ENCODE measurements at places on chromosomes 13 and 19. TPM values are rescaled to one million over a fixed set of nuclear protein-coding genes. Genes with fewer than 3 reads are reported as not detected.

DNA sequence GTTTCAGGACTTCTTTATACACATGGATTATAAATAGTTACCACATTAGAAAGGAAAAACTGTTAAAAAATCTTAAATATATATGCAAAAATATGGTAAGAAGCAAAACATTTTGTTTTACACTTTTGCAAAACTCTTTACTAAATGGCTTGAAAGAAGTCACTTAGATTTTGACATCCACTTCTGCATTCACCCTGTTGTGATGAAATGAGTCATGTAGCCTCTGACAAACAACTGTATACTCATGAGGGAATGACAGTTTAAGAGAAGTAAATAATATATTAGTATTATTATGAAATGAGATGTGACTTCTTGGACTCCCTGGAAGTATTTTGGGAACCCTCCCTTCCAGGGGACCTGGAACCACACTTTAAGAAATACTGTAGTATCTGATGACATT, 275.6 kb downstream of the DACH1 start:
- DNase-seq, result no peak

DNA sequence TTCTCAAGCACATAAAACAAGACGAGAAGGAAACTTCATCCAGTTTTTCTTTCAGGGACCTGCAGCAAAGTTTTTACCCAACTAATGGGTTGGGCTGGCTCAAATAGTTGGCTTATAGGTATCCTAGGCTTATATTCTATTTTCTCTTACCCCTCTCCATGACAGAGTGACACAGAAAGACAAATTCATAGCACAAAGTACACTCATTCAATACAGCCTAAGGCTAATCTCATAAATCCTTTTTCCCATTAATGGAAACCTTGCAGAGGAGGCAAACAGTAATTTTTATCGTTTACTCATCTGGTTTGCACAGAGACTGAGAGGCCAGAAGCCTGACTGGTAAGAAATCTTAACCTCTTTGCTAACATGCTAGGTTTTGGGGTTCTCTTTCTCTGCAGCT, 1589.9 kb downstream of the SLITRK1 start:
- no peak for DNase-seq

ZNF599 gene
- 3.8 TPM for total RNA-seq

- no peak for DNase-seq
Observed at GRCh38 chr13:86559901-86560300, 760.7 kb upstream of the SLITRK6 start.

SLITRK1 gene
- total RNA-seq, result 0.30 TPM

FBXO46 gene
- 5.6 TPM for total RNA-seq

GRCh38 chr13:26423629-26424028, 133.9 kb upstream of the WASF3 start:
- peak; percentile 6 for DNase-seq

CAPN12 gene
- total RNA-seq, result 6.0 TPM

- DNase-seq, result no peak
Observed at GRCh38 chr13:56201834-56202233, 938.9 kb upstream of the PRR20A start.

- DNase-seq, result no peak
Observed at GRCh38 chr19:45821570-45821969, 6.5 kb upstream of the RSPH6A start.

ZNF431 gene
- 16.1 TPM for total RNA-seq

IL11 gene
- total RNA-seq, result 0.30 TPM

- no peak for DNase-seq
Observed at GRCh38 chr19:38265213-38265861, 964 bp downstream of the SPINT2 start.

- no peak for DNase-seq
Observed at GRCh38 chr13:26660185-26660584, 100.4 kb downstream of the GPR12 start.

SHANK1 gene
- 2.9 TPM for total RNA-seq

GRCh38 chr19:16589917-16590316, 17.7 kb upstream of the SLC35E1 start:
- no peak for DNase-seq

GRCh38 chr13:113408562-113408961, 44.6 kb upstream of the GRTP1 start:
- no peak for DNase-seq

GRCh38 chr19:9650345-9650744, 24.6 kb downstream of the ZNF562 start:
- no peak for DNase-seq

ZNF575 gene
- 0.79 TPM for total RNA-seq

DNA sequence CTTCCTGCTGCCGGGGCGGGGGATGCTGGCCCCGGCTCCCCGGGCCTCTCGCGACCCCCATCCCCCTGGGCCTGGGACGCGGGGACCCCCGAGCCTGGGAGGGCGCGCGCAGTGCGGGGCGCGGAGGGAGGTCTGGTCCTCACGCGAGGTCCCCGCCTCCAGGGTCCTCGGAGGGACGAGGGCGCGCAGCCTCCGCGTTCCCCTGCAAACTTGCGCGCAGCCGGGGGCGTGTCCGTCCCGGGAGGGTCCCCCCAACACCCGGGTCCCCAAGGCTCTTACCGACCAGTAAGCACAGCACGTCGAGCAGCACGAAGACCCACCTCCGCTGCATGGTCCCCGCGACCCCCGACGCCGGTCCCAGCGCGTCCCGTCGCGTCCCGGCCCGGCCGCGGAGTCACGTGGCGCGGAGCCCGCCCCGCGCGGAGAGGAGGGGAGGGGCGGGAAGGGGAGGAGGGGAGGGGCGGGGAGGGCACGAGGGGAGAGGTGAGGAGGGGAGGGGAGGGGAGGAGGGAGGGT, at the start of gene PLPP2:
Gene PLPP2, minus strand, starts transcription at position 398 of the 516 bp plus-strand sequence. Its CDS starts 67 bp downstream, at position 331.
- no peak for DNase-seq

DNA sequence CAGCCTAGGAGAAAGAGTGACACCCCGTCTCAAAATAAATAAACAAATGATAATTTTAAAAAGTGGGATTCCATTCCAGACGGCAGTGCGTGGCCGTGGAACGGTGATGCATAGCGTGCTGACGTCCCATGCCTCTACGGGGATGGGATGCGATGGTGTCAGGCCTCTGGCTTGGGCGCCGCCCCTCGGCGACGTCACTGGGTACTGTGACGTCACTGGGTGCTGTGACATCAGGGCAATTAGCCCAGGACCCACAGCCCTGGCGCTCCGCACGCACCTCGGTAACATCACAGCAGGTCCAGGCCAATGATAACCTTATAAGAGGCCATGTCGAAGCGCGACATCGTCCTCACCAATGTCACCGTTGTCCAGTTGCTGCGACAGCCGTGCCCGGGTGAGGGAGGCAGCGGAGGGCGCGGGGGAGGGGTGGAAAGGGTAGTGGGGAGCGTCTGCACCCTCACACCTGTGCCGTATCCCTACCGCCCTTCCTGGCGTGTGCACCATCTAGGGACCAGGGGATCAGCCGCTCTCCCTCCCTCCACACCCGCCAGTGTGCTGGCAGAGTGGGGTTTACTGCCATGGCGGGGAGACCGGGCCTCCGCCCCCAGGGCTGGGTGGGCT, at the start of gene GAPDHS:
Gene GAPDHS, plus strand, starts transcription at position 256 of the 621 bp plus-strand sequence. Its CDS starts 72 bp downstream, at position 328.
- no peak for DNase-seq

GRCh38 chr19:58150328-58150921, at the start of gene ZNF329:
TSS of gene ZNF329 (minus strand) at chr19:58150789. CDS start at chr19:58129503, 21,286 bp downstream.
- DNase-seq, result peak; percentile 55

DNA sequence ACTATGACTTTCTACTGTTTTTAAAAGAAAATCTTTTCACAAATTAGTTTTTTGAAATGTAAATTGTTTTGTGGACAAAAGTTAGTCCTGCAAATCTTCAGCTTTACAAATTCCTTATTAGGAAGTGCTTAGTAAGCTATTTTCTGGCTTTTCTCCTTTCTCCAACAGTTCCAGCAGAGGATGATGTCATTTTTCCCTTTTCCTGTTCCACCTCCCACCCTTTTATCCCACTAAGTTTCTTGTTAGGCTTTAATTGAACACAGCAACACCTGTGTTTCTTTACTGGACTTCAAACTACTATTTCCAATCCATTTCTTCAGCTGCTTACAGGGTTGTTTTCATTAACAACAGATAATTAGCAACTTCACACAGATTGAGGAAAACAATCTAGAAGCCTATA, 389.2 kb downstream of the NDFIP2 start:
- no peak for DNase-seq

GRCh38 chr19:7861619-7862412, 12.4 kb downstream of the PRR36 start:
- no peak for DNase-seq

NECTIN2 gene
- total RNA-seq, result 34.0 TPM

DNA sequence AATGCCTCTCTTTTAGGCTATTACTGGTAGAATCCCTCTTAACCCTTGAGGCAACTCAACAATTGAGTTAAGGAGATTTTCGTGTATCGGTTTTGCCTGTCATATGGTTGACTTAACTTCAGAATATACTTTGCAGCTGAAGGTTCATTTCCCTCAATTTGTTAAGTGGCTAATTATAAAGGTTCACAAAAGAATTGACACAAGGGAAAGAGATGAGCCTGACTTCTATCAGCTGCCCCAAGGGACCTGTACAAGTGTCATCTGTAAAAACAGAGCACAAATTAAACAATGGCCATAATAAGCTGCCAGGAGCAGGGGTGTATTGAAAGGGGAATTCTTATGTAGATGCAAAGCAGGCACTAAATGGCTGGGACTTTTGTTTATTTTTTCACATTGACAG, 334.8 kb upstream of the OBI1 start:
- no peak for DNase-seq

DNA sequence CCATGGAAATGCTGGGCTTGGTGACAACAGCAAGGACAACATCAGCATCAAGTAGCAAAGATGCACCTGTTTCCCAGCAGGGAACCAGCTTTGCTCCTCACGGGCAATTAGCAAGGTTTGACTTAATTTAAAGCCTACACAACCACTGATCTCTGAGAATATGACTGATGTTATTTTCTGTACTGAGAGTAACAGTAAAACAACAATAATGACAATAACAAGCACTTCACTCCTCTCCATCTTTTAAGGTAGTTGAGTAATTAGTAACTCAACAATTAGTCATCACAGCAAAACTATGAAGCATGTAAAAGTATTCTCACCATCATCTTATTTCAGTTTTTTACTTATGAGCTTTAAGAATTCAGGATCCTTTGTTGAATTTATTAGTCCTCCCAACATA, 37.3 kb downstream of the ENOX1 start:
- DNase-seq, result no peak

DNA sequence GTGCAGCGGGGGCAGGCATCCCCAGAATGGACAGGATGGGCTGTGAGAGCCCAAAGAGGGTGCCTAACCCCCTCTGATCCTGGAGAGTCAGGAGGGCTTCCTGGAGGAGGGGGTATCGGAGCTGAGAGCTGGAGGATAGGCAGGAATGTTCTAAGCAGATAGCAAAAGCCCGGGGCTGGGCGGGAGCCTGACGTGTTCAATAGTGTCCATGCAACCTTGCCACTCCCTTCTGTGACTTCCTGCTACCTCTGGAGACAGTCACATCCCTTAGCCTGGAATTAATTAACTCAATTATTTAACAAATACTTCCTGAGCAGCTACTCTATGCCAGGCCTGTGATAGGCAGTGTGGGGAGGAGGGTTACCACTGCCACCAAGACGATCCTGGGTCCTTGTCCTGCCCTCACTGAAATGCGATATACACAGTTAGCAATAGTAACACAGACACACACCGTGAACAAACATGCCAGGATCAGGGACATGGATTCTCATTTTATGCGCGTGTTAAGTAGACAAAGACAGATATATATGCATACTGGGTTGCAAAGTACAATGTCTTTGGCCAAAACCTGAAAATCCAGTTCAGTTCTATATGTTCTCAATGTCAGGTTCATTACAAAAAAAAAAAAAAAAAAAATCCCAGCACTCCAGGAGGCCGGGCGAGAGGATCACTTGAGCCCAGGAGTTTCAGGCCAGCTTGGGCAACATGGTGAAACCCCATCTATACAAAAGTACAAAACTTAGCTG, 10.7 kb downstream of the AP2S1 start:
- DNase-seq, result no peak

- no peak for DNase-seq
Observed at GRCh38 chr19:5288347-5288739, 52.3 kb downstream of the PTPRS start.

ZNF20 gene
- total RNA-seq, result 6.2 TPM

DNA sequence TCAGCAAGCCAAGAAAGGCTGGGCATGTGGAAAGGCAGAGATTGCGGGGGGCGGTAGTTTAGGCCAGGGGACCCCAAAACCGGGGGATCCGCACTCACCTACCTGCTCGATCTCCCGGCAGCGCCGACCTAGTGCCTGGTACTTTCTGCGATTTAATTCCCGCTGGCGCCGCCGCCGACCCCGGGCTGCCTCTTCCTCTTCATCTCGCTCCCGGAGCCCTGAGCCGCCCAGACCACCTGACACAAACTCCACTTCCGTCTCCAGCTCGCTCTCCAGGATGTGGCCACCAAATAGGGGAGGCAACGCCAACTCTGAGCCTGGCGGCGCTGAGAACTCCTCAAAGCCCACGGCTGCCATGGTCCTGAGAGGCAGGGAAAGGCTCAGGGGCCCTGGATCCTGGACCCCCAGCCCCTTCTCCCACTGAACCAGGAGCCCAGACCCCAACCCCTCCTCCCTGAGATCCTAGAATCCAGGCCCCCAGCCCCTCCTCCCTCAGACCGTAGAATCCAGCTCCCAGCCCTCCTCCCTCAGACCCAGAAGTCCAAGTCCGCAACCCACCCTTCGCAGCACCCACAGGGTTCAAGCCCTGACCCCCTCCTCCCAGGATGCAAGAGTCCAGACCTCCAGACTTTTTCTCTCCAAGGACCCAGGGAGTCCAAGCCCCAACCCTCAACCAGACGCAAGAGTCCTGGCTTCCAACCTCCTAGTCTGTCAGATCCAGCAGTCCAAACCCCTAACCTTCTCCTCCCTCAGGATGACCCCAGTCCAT, 933 bp downstream of the TFPT start:
- no peak for DNase-seq

DNA sequence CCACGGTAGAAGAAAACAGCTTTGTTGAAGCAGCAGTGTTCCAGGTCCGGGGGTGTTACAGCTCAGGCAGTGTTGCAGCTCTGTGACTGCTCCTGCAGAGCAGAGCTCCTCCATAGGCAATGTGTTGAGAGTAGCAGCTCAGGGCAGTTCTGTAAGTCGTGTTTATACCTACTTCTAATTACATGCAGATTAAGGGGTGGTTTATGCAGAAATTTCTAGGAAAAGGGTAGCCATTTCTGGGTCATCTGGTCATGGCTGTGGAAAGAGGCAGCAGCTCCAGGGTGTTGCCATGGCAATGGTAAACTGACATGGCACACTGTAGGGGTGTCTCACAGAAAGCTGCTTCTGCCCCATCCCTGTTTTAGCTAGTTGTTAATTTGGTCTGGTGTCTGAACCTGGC, 316.4 kb downstream of the GPC5 start:
- DNase-seq, result no peak

- peak; percentile 44 for DNase-seq
Observed at GRCh38 chr19:18762125-18763023, 28.7 kb downstream of the COMP start.
